ENCODE measurements at places on chromosomes 7 and 10.

DNA sequence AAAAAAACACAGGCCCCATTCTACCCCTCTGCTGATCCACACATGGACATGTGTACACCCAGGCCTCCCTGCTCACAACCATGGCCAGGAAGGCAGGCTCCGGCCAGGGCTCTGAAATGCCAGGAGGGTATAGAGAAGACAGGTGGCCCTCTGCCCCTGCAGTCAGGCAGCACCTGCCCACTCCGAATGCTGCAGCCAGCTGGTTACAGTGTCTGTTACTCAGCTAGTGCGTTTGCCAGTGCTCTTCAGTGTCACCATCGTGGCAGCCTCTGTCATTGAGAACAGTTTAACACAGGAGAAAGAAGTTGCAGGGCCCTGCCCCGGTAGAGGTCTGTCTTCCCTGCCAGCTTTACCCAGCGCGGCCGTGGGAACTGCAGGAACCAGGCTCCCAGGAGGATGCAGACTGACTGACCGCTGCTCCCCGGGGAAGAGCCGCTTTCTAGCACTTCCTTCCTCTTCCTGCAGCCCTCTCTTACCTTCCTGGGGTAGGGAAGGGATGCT lies 128.8 kb upstream of the FAM20C start:
- peak; percentile 87 for DNase-seq

- DNase-seq: peak; percentile 69
Observed at GRCh38 chr7:54788664-54789063, 29.7 kb upstream of the SEC61G start.

DNA sequence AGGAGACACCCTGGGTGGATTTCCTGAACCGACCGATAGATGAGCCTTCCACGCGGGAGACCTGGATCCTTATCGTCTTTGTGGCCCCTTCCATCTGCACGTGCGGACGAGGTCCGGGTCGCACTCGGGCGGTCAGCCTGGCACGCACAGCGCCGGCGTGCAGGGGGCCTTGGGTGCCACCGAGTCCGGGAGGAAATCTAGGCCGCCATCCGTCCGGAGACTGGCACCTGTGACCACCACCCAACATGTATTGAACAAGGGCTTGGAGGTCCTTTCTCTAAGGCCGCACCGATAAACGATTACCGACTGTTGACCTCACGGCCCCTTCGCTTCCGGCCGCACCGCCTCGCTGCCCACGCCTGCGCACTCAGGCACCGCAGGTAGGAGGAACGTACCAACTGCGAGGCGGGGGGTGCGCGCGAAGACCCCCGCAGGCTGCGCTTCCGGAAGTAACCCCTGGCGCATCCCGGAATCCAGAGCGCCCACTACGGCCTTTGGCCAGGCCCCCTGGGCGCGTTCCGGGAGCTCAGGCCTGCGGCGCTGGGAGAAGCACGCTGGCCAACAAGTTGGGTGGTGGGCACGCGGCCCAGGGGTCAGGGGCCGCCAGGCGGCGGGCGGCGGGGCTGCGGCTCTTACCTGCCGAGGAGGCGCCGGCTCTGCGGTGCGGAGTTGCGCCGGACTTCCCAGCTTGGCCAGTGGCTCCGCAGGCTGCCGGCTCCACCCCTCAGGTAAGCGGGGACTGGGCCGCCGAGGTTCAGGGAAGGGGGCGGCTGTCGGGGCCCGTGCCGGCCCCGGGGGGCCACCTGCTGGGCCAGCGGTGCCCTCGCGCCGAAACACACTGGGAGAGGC lies at the start of the genes ACTR3C and LRRC61:
TSS of gene ACTR3C (minus strand) at position 713 of the 849 bp plus-strand sequence. CDS start 28,249 bp downstream, outside the sequence.
TSS of gene LRRC61 (plus strand) at position 523 of the 849 bp plus-strand sequence. CDS start 13,507 bp downstream, outside the sequence.
- DNase-seq: peak; percentile 57

GRCh38 chr7:130814778-130815335 lies 80.8 kb upstream of the KLF14 start:
- DNase-seq: peak; percentile 46

DNA sequence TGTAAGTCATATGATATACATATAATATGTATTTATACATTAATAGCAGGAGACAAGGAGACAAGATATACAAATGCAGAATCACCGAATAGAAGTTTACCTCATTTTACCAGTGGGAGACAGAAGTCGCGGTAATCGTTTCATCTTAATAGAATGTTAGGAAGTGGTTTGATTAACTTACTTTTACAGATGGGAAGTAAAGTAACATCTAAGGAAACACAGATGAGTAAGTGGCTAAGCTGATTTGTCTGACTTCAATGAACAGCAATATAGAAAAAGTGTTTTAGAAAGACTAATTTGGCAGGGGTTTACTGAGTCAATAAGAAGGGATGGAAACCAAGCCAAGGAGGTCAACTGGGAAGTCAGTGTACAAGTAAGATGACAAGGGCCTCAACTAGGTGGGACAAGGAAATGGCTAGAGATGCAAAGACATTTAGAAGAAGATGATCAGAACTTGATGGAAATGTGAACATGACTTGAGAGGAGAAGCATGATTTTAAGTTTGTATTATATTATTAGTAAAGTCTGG lies 36.2 kb upstream of the FAM133B start:
- no peak for DNase-seq

DNA sequence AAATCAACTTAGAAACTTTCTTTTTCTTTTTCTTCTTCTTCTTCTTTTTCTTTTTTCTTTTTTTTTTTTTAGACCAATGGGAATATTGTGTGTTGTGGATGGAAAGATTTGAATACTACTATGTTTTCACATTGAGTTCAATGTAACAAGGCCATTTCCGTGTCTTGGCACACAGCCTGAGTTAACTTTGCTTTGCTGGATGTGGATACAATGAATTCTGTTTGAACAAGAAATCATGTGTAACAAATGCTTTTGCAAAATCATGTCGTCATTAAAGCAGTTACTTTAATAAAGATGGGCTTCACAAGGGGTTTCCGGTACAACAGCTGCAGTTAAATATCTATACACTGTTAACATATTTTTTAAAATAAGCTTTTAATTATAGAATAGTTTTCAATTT lies 13.5 kb upstream of the ENTPD1 start:
- DNase-seq: no peak

DNA sequence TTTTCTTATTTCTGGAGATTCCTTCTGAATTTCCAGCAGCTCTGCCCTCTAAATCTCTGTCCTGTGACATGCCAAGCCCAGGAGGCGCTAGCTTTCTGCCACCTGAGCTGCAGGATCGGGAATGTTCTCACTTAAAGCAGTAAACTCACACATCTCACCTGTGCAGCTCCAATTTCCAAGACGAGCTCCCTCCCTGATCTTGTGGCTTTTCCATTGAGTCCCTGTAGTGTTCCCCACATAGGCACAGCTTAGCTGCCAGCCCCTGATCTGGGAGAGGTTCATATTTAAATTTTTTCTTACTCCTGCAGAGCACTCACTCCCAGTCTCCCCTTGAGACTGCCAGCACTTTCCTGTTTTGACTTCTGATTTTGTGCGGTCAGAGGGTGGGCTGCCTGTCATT lies 479.3 kb downstream of the GLRX3 start:
- DNase-seq: peak; percentile 73

DNA sequence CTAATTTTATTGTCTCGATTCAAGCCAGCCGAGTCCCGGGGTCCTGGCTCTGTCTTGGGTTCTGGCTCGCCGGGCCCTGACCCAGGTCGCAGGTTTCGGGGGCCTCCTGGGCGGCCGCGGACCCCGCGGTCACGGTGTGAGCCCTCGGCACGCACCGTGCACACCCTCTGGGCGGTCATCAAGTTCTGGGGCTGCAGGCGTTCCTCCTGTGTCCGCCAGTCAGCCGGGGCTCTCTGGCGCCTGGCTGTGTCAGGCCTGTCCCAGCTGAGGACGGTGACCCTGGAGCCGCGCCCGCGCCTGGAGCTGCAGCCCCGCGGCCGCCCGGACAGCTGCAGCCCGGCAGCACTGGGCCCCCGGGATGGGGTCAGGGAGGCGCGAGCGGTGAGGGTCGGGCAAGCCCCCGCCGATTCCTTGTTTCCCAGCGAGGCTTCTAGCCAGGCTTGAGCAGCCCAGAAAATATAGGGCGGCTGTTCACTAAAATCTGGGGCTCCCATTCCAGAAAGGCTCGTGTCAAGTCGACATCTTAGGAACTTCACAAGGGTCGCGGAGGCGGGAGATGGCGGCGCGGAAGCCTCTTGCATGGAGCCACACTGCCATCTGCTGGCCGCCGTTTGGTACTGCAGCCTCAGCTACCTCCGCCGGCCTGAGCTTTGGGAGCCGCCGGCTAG lies 4.2 kb upstream of the HOXA7 start:
- peak; percentile 96 for DNase-seq

DNA sequence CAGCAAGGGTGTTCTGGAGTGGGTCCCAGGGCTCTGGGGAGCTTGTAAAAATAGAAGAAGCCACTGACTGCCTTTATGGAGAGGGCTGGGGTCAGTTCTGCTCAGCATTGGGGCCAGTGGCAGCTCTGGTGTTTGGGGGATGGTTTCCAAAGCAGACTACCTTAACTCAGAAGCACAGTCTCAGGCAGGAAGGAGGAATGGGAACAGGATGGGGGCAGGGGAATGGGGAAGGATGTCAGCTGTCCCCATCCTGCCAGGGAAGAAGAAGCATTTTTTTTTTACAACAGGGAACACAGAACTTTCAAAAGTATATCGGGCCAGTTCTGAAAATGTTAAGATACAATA lies 28.8 kb downstream of the TSPAN15 start:
- no peak for DNase-seq
